Breast epithelium (tissue), 4 donors: ENCODE measurements at places on chromosomes 1 and 21. TPM values are rescaled to one million over a fixed set of nuclear protein-coding genes. Genes with fewer than 3 reads are reported as not detected.
A peak's percentile ranks its signal among the peaks of the same experiment; 100 is the strongest.

DNA sequence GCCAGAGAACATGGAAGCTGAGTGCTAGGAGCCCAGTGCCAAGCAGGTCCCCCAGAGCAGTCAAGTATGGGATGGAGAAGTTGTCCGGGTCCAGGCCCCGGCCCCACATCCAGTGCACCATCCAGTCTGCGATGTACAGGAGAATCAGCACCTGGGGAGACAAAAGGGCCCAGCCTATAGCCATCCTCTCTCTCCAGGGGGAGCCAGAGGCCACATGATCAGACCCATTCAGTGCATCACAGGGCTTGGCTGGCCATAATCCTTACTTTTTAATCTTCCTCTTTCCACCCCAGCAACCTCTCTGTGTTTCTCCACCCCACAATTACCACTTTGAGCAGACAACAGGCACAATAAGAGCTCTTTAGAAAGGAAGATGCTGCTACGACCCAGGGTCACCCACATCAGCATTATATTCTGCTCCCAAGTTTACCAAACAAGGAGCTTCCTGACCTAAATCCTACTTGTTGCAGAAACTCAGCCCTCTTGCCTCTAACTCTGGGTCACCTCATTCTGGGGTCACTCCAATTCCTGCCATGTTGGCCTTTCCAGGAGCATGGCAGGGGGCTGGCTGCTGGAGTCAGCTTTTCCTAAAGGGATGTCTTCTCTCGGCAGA lies 16.4 kb upstream of the RAB29 start:
- DNase-seq: peak; percentile 53

AKR7A3 gene
- total RNA-seq: 5.1 TPM

DNA sequence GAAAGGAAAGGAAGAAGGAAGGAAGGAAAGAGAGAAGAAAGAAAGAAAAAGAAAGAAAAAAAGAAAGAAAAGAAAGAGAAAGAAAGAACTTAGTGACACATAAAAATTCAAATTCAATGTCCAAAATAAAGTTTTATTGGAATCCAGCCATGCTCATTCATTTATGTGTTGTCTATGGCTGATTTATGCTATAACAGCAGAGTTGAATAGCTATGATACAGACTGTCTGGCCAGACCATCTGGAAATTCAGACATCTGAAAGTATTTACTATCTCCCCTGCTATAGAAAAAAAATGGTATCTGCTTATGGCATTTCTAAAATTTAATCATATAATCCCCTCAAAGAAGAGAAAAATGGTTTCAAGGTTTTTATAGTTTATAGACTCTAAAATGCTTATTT lies 79.4 kb upstream of the RRP15 start:
- no peak for DNase-seq

SYPL2 gene
- 1.4 TPM for total RNA-seq

GRCh38 chr1:64268653-64269557 lies 65.5 kb downstream of the UBE2U start:
- DNase-seq: peak; percentile 62

- no peak for DNase-seq
Observed at GRCh38 chr1:180358649-180359048, 128.6 kb downstream of the LHX4 start.

DNA sequence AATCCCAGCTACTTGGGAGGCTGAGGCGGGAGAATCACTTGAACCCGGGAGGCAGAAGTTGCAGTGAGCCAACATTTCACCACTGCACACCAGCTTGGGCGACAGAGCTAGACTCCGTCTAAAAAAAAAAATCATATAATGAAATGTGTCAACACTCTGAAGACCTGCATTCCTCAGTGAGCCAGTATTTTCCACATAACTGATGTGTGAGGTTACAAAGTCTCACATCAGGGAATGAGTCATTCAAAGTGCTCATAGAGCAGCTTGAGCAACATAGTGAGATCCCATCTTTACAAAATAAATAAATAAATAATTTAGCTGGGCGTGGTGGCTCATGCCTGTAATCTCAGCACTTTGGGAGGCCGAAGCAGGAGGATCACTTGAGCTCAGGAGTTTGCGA lies 65.5 kb downstream of the CASZ1 start:
- no peak for DNase-seq

DNA sequence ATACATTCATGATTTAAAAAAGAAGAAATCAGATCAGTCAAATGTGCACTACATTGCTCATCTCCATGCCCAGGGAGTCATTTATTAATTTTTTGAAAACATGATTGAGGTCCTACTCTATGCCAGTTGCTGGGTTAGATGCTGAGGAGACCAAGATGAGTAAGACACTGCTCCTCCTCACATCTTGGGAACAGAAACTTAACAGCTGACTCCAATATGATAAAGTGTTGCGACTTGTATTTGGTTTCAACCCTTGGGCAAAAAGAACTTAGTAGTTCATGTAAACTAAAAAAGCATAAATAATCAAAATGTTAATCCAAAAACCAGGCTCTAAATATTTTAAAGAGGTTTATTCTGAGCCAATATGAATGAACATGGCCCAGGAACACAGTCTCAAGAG lies 56.9 kb downstream of the OPTC start:
- no peak for DNase-seq

GRCh38 chr1:213531369-213532310 lies 456.1 kb upstream of the PROX1 start:
- no peak for DNase-seq

CPT2 gene
- 22.9 TPM for total RNA-seq

DNA sequence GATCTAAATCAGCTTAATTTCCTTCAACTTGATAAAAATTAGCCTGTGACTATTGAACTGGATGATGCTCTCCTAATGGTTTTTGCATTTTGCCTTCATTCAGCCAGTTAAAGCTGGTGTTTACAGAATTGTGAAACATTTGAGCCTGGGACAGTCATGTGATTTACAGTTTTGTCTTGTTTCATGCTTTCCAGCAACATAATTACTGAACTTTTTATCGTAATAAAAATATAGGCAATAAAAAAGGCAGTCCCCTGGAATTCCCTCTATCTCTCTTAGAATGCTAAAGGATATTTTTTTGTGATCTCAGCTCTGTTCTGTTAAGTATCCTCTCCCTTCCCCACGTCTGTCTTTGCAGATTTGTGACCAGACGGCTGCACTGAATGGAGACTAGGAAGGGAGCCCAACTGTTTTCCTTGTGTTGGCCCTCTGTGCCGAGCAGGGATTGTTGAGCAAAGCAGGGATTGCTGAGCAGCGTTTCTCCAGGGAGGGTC lies 70.3 kb upstream of the RGL1 start:
- DNase-seq: no peak

GRCh38 chr1:202105571-202106339 lies 17.0 kb upstream of the GPR37L1 start:
- no peak for DNase-seq

DNA sequence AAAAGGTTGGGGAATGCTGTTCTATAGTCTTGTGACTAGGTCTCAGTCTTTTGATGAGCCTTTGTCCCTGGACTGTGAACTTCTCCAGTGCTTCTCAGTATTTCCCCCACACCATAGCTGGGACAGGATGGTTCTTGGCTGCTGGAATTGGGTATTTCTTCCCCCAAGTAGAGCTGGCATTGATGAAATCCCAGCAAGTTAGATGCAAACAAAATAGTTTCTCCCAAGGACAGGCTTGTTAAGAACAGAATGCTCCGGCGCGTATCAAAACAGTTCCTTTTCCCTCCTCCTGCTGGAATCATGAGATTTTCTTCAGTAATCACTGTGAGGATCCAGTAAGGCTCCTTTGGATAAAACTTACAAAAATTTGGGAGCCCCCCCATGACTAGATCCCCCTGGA lies 162.6 kb downstream of the PIK3R3 start:
- DNase-seq: no peak

NEGR1 gene
- total RNA-seq: 33.3 TPM
